Activated CD8-positive, alpha-beta memory T cell treated with anti-CD3 and anti-CD28 coated beads, Interleukin-2, amount 50 U/mL, for 4 hours (primary cell): ENCODE measurements at places on chromosomes 5 and 9.

- DNase-seq, result no peak
Measured at GRCh38 chr9:116383133-116383532, 229.5 kb downstream of the PAPPA start.

DNA sequence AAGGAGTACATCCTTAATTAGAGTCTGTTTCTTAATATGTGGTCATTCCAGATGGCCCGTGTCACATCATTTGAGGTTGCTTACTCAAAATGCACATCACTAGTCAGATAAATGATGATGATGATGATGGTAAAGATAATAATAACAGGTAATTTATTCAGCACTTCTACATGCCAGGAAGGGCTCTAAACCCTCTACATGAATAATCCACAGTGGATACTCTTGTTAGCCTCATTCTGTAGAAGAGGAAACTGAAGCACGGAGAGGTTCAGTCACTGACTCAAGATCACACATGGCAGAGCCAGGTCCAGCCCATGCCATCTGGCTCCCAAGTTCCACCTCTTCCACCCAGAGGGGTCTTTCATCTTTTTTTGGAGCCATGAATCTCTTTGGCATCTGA lies 11.7 kb downstream of the SH3PXD2B start:
- DNase-seq, result no peak

DNA sequence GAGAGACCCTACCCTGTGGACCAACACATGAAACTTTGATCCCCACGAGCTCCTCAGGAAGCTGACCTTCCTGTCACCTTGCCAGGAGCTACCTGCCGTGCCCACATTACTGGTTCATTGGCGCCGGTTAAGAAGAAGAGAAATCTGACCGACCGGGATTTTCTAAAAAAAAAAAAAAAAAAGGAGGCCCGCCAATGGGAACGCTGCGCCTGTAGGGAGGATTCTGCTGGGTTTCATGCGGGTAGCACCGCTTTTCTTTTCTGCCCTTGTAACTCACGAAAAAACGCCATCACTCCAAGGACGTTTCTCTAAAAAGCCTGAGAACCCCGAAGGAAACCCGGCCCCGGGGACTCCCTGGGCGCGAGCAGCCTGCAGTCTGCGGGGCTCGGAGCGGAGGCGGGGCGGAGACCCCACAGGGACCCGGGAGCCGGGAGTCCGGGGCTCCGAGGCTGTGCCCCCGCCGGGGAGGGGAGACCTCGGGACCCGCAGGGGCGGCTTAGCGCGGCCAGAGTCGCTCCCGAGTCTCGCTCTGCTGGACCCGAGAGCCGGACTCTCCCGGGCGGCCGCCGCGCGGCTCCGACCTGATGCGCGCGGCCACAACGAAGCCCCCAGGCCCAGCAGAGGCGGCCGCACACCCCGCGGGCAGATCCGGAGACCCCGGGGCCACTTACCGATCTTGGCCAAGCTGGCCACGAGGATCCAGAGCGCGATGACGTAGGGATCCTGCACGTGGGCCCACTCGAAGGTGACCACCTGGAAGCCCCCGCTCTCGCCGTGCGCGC lies 617 bp downstream of the SLC9A3 start:
- DNase-seq, result no peak

DNA sequence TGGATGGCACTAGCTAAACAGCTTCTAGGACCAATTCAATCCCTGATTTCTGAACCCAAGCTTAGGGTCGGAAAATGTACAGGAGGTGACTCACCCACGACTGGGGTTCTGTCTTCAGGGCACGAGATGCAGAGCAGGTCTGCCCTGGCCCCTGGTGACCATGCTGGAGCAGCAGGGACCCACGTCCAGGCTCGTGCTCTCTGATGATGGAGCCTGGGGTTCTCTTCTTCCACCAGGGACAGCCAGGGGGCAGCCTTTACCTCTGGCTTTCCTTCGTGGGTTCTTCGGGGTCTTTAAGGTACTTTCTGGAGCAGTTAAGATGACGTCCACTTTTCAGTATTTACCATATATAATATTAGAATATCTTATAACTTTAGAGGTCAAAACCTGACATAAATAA lies 2.1 kb downstream of the CFAP77 start:
- peak; percentile 22 for DNase-seq

- DNase-seq, result no peak
Measured at GRCh38 chr5:32083981-32084430, 90.1 kb downstream of the GOLPH3 start.

- DNase-seq, result no peak
Measured at GRCh38 chr5:133393776-133394476, 218.4 kb downstream of the FSTL4 start.

DNA sequence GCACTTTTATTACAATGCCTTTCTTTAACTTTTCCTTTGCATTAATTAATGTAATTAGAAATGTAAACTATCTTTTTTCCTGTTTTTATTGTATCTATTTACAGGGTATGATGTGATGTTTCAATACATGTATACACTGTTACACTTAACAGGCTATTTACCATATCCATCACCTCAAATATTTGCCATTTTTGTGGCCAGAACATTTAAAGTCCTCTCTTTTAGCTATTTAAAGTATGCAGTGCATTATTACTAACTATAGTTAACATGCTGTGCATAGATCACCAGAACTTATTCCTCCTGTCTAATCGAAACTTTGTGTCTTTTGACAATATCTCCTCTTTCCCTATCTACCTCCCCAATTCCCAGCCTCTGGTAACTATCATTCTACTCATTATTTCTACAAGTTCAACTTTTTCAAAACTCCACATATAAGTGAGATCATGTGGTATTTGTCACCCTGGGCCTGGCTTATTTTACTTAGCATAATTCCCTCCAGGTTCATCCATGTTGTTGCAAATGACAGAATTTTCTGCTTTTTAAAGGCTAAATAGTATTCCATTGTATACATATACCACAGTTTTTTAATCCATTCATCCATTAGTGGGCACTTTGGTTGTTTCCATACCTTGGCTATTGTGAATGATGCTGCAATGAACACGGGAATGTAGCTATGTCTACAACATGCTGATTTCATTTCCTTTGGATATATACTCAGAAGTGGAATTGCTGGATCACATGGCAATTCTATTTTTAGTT lies 32.8 kb downstream of the OR2K2 start:
- no peak for DNase-seq

DNA sequence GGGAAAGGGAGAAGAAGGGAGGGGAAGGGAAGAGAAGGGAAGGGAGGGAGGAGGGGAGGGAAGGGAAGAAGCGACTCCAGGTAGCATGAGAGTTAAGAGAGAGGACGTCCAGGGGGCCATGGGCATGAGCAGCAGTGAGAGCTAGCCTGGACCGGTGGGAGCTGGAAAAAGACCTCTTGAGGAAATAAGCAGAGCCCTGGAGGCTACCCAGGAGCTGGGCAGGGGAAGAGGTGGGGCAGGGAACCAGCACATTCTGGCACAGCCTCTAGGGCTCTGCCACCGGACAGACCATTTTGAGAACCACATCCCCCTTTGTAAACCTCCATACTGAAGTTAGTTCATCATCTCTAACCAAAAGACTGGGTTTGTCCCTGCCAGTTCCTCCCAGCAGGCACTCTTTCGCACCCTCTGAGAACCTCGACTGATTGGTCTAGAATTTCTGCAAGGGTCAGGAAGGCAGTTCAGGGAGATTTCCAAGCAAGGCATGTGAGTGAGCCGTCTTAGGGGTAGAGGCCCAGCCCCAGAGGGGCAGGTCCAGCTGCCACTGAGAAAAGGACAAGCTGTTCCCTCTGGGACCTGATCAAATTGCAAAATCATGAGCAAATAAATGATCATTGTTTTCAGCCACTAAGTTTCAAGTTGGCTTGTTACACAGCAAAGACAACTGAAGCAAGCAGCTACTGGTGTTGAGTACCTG lies 11.6 kb downstream of the NAIF1 start:
- no peak for DNase-seq

DNA sequence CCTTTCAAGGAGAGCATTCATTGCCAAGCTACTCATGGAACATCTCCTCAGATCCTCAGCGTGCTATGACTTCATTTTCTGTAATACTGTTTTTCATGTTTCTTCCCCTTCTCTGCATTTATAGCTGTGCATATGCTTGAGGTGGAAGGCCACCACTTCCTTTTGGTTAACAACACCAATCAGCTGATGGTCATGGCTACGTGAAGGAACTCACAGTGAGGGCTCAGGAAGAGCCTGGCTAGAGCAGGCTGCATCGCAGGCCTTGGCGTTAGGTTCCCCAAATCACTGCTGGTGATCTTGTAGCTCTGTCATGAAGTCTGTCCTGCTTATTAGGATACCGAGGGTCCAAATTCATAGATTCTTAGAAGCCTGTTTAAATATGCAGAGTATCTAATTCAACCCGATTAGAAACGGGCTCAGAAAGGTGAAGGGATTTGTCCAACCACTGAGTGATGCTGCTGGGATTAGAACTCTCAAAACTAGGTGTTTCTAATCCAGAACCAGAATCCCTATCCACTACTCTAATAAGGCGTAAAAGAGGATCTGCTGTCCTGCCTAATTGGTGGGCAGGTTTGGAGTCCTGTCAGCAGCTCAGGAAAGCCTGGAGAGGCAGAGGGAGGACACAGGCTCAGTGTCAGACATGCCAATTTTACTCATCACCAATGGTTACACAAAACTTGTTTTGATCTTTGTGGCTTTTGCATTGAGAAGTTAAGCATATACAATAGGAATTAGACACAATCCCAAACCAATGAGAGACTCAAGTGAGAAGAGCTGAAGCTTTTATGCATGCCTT lies 7.5 kb downstream of the SYK start:
- no peak for DNase-seq

DNA sequence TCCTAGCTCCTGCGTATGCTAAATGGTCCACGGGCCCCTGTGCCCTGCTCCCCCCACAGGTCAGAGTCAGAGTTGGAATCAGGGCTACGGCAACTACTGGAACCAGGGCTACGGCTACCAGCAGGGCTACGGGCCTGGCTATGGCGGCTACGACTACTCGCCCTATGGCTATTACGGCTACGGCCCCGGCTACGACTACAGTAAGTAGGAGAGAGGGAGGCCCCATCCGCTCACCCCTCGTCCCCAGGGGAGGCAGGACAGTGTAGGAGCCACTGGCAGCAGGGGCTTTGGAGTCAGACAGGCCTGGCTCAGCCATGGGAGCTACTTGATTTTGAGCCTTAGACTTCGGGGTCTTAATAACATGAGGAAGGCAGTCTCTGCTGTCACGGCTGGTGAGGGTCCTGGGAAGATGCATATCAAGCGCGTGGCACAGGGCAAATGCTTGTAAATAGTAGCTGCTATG lies 5.8 kb downstream of the HNRNPAB start:
- no peak for DNase-seq

- DNase-seq, result no peak
Measured at GRCh38 chr9:110148384-110148783, 59.6 kb downstream of the C9orf152 start.

DNA sequence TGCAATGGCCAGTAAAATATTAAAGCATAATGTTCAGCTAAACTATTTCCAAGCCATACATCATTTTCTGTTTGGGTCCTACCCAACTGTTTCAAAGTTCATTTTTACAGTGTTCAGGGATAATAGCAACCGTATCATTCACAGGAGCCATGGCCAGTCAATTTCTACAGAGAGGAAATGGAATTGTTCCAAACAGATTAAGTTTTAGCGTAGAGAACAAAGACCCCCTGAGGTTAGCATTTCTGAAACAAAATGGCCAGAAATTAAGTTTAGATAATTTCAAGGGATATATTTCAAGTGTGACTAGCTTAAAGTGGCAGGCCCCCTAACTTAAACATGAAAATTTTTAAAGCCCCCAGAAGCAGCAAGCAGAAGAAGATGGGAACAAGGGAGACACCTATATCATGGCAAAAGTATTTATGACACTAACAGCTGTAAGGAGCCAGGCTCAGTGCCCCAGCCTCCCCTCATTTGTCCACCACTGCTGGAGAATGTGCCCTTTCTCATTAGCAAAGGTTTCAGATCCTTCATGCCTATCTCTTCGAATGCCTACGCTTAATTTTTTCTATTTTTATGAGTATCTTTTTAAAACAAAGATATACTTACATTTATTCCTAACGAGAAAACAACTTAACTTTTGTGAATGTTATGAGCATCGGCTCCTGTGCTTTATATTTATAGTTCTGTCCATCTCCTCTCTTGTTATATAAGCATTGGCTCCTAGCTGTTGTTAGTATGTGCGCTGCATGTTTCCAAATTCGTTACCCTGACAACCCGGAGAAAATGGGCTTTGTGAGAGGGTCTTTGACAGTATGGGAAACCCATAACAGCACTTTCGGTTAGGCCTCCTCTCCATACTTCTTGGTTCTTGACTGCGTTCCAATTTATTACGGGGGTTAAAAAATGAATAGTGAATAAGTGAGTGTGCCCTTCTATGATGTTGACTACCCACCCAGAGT lies 116.3 kb downstream of the MED27 start:
- DNase-seq, result no peak

DNA sequence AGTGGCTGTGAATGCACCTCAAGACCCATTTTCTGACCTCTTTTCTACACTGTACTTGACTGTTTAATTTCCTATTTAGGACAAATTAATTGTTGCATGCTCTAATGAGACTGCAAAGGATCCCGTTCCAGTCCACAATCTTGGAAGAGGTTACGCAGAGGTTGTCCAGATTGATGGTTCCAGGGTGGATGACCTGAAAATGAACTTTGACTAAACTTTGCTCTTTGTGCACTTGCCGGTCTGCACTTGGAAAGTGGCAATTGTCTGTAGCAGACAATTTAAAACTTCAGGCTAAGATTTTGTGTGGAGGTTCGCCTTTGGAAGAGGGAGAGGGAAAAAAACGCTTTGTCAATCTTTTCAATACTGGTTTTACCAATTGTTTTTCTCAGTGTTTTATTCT lies 267.8 kb downstream of the TMEM161B start:
- DNase-seq, result no peak

DNA sequence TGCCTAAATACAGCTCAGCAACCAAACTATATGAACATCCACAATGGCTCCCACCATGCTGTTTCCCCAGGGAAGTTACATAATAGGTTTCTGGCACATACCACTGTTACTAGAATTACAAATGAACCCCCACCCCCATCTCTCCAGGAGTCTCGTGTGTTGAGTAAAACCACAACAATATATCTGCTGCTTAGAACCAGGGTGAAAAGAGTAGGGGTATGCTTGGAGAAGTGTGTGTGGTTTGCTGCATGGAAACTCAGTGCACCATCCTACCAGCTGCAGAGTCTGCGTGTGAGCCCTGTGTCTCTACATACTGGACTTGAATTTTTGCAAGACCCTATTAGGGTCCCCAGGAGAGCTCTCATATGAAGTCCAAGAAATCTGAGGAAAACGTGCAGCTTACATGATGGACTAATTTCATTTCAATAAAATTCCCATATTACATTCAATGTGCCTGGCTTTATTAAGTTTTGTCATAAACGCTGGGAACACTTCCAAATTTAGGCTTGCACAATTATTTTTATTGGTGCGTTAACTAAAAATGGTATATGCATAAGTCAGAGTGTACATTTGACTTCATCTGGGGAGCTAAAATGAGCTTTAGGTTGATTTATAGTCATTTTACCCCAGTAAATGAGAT lies 104.5 kb upstream of the NFIB start:
- no peak for DNase-seq

- no peak for DNase-seq
Measured at GRCh38 chr5:976849-977751, 31.5 kb upstream of the NKD2 start.

- DNase-seq, result no peak
Measured at GRCh38 chr9:116073826-116074225, 79.8 kb upstream of the PAPPA start.

- DNase-seq, result no peak
Measured at GRCh38 chr5:89297066-89297465, 414.1 kb upstream of the MEF2C start.

GRCh38 chr5:172896465-172896864 lies 62.4 kb downstream of the ERGIC1 start:
- DNase-seq, result no peak

- no peak for DNase-seq
Measured at GRCh38 chr9:21506626-21507482, 24.7 kb upstream of the IFNE start.
